ENCODE measurements at places on chromosomes 4 and X.

DNA sequence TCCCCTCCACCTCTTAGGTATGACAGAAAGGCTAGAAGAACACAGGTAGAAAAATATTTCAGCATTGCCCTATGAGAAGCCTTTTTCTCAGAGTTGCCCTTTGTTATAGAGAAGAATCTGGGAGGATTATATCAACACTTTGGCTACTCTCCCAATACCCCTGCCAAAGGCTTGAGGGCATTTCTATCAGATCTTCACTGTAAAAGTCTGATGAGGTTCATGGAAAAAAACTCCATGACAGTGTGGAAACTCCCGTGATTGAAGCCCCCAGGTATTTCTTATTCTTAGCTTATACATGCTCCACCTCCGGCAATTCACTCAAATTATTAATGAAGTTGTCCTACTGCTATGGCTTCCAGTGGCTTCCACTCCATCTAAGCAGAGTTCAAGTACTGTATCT is 753.6 kb downstream of the CENPC start:
- DNase-seq: no peak

DNA sequence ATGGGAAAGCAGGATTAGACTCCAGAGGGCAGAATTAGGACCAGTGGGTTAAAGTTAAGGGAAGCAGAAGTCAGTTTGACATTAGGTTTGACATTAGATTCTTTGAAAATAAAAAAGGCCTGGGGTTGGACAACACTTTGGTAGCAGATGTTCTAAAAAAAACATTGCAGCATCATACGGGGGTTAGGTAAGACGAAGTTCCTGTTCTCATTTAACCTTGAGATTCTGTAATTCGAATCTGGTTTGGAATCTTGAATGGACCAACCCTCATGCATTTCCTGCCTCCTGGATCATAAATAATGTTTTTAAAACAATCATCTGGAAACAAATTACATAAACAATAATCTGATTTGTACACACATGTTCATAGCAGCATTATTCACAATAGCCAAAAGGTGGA is 181.0 kb downstream of the SHROOM3 start:
- DNase-seq: no peak

DNA sequence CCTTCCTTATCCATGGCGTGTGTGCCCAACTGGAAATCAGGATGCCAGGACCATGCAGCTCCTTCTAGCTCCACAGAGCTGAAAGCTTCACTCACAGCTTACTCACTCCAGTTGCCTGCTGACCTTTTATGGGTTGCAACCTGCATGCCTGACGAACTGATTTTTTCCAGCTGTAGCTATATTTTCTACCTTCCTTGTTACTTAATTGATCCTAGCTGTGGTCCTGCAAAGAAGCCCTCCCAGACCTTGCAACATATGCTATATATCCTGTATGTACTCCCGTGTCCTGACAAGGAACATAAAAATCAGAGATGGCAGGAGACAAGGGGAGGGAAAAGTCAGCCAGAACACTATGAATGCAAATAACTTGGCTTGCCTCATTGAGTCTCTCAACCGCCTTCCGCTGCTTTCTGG is 135.3 kb upstream of the LDB2 start:
- DNase-seq: no peak

DNA sequence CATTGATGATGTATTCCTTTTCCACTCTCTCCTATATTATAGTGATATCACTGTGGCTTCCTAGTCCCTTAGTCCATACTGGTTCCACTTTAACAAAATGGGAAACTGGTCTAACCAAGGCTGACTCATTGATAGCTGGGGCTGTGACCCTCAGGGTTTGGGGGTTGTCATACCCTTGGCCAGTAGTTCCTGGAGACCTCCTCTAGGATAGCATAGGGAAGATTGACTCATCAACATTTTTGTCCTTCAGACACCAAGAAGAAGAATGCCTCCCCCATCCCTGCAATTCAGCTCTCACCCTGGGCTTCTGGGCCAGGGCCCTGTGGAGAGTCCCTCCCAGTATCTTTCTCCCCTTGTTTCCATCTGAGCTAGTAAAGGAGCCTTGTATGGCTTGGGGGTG is 68.8 kb upstream of the PRPS1 start:
- no peak for DNase-seq

- no peak for DNase-seq
These were observed 1290.1 kb downstream of the PCDH7 start for GRCh38 chr4:32010221-32010620.

- DNase-seq: no peak
These were observed 150.5 kb downstream of the VCX3A start for GRCh38 chrX:6384371-6384770.

GRCh38 chrX:54865208-54865607 is 55.4 kb upstream of the TRO start:
- DNase-seq: no peak

- no peak for DNase-seq
These were observed 29.2 kb downstream of the MSX1 start for GRCh38 chr4:4888695-4889094.

DNA sequence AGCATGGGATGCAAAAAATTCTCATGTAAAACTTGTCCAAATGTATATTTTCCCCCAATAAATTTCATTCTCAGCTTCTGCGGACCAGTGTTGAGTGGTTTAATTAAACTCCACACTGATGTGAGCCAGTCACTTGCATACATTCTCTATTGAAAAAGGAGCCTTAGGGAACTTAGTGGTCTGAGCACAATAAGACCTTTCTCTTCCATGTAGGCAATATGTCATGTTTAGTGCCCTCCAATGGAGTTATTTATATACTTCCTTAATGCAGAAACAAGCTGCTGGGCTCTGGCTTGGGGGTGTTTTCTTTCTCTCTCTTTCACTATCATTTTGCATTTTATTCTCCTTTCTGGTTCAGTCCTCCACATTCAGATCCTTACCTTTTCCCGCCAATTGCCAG is 196.9 kb downstream of the ANAPC10 start:
- DNase-seq: no peak

DNA sequence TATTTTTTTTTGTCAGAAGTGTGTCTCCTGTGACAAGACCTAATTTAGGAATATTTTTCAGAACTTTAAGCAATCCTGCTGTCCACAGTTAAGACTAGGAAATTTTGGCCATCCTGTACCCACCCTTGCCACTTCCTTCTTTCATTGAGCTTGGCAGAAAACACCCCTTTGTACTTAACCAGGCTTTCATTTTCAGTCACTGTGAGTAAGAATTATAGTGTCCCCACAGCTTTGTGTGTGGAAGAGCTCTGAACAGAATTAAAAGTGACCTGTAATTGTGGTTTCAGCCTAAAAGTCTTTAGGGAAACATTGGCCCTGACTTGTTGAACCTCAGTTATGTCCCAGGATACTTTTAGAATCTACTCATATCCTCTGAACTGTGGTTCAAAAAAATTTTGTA is 153.7 kb upstream of the BMP3 start:
- DNase-seq: no peak

DNA sequence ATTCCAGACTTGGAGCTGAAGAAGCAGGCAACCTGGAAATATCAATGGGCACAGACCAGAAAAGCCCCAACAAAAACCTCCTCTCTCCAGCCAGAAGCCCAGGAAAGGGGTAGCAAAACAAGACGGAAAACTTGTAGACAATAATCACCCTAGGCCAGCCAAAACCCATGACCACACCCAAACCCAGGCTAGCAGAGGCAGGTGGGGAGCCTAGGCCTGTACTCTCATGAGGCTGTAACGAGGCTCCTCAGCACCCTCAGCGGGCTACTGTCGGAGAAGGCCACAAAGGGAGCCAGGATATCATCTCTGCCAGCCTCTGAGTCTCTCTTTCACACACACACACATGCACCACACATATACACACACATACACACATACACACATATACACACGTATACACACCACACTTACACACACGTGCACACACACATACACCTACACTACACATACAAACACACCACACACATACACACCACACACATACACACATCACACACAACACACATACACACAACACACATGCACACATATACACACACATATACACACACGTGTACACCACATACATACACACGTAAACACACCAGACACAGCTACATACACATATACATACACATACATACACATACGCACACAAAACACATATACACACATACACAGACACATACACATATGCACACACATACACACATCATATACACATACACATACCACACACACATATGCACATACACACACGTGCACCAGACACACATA is 90.6 kb downstream of the FHDC1 start:
- DNase-seq: no peak

DNA sequence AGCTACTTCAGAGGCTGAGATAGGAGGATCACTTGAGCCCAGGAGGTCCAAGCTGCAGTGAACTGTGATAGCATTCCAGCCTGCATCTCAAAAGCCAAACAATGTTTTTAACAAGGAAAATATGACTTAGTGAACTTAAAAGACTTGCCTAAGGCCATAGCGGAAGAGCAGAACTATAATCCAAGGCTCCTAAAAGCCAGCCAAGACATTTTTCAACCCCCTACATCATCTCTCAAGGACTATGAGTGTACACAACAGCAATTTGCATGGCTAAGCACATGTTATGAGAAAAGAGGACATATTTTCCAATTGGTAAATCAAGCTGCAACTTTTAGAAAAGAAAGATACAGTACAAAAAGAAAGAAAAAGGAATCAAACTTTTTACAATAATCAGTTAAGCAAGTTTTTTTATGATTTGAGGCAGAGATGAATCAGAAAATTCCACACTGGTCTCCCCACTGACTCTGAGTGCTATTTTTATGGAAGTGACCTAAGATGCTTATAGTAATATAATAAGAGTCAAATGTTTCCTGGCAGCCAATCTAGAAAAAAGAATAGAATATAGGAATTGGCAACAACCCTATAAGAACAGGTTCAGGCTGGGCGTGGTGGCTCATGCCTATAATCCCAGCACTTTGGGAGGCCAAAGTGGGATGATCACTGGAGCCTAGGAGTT is 9.8 kb upstream of the ACOT9 start:
- DNase-seq: no peak

GRCh38 chr4:92235731-92236130 is 68.0 kb upstream of the GRID2 start:
- no peak for DNase-seq

- no peak for DNase-seq
These were observed 147.7 kb downstream of the PRR32 start for GRCh38 chrX:126967225-126967624.

DNA sequence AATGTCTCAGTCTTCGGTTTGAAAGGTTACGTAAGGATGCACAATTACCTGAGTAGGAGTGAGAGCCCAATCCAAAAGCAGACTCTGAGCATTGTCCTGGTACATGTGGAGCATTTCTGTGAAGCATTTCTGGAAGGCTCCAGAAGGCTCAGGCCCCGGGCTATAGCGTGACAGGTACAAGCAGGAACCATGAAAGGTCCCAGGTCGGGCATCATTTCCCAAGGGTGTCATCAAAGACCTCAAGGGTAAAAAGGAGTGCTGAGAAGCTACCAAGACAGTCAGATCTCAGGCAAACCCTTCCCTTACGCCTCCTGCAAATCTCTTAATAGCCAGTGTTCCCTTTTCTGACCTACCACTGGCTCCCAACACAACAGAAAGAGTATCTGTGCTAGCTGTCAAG is 30.8 kb downstream of the GPC4 start:
- DNase-seq: no peak

DNA sequence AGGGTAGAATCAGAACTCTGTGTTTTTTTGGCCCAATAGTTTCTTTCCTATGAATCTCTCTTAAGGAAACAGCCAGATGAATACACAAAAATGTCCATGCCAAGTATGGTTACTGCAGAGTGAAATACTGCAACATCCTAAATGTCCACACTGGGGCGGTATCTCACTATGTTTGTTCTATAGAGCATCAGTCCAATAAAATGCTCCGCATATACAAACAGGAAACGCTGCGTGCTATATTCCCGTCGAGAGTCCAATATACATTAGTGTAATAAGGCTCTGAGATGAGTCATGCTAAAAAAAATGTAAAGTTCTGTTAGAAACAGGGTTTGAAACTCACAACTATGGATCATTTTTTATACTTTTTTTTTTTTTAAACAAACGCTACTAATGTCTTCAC is 72.9 kb upstream of the ENOX2 start:
- DNase-seq: peak; percentile 37

- no peak for DNase-seq
These were observed 211.8 kb downstream of the DTHD1 start for GRCh38 chr4:36493251-36493650.

DNA sequence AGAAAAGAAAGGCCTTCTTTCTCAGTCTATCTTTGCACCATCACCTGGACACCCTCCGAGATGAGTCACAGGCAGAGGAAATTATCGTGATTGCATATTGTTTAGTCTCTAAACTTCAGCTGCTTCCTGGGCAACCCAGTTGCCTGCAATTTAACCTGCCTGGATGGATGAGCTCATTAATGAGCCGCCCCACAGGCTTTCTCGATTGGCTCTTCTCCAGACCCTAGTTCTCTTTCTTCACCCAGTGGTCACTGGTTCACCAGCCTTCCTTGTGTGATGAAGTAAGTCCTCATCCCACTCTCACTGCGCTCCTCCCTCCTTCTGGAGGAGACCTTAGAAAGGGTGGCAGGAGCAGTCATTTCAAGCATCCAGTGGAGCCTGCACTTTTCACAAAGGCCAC is 94.4 kb downstream of the SOWAHB start:
- DNase-seq: no peak

DNA sequence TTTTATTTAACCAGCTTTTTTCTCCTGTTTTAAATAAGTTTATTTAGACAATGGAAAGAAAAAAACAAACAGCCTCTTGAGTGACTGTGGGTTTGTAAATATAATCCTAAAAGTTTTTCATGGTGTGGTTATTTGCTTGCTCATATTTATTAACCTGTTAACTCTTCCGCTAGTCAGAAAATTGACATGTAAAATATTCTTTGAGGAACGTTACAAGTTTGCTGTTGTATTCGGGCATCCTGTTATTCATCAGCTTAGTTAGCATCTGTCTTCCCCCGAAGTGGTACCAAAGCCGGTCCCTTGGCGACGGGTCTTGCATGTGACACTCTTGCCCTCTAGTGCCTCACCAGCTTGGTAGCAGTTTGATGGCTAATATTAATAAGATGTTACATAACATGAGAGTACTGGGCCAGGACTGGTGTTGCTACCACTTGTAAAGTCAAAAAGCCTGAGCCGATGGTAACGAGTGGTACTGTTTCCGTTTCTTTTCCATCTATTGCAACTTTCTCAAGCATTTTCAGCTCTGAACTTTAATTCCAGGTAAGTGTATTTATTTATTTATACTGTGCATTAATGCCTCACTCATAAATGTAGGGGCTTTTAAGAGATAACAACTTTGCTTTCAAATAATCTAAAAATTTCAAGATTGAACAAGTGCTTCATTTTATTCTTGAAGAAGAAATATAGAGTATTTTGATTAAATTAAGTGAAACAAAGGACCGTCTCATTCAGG is at the start of gene NDST3:
Gene NDST3, plus strand, starts transcription at position 434 of the 733 bp plus-strand sequence. CDS start 19,425 bp downstream, outside the sequence.
- DNase-seq: peak; percentile 32

GRCh38 chr4:89307178-89307445 is 488 bp downstream of the GPRIN3 start:
- no peak for DNase-seq

GRCh38 chrX:15619053-15619755 is 18.4 kb upstream of the ACE2 start:
- no peak for DNase-seq

DNA sequence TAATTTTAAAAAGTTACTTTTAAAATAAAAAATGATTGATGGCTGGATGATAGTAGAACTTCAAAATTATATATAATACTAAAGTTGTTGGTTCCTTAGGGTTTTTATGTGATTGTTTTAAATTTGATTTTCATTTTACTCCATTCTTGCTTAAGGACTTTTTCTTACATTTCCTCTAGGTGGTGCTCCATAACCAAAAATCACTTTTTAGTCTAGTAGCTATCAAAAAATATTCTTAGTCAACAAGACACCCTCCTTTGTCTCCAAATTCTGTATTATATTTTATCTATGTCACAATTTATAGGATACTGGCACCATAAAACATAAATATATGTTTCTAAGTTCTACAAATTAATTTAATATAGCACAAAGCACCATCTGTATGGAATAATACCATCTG is 67.2 kb upstream of the BRWD3 start:
- no peak for DNase-seq
